ENCODE measurements at places on chromosomes 13 and 19. TPM values are rescaled to one million over a fixed set of nuclear protein-coding genes. Genes with fewer than 3 reads are reported as not detected.

IGSF23 gene
- not detected for total RNA-seq

PDE4A gene
- 17.6 TPM for total RNA-seq

CCDC97 gene
- total RNA-seq, result 16.5 TPM

PLK5 gene
- not detected for total RNA-seq

MAP4K1 gene
- total RNA-seq, result 1.8 TPM

RASL11A gene
- 1.8 TPM for total RNA-seq

PARP4 gene
- 33.6 TPM for total RNA-seq

SRRM5 gene
- total RNA-seq, result 0.22 TPM

PODNL1 gene
- total RNA-seq, result 3.2 TPM

SPC24 gene
- 1.6 TPM for total RNA-seq

PCDH17 gene
- 7.3 TPM for total RNA-seq

NMRK2 gene
- 663 TPM for total RNA-seq

SHANK1 gene
- not detected for total RNA-seq

TM9SF2 gene
- 78.8 TPM for total RNA-seq

KLK2 gene
- not detected for total RNA-seq

NXNL1 gene
- total RNA-seq, result 0.42 TPM

ACER1 gene
- not detected for total RNA-seq

ERCC2 gene
- 11.4 TPM for total RNA-seq

DHPS gene
- total RNA-seq, result 53.3 TPM

Data from heart right ventricle (tissue), 16 donors.